ENCODE measurements at places on chromosomes 1 and 21. TPM values are rescaled to one million over a fixed set of nuclear protein-coding genes. Genes with fewer than 3 reads are reported as not detected.
A peak's percentile ranks its signal among the peaks of the same experiment; 100 is the strongest.

- H3K27me3 ChIP-seq: no peaks in the 10 kb centered on the region
- H3K27ac ChIP-seq: no peak overlapping the region
- no peaks in the 10 kb centered on the region for H3K4me1 ChIP-seq
- H3K36me3 ChIP-seq: no peaks in the 10 kb centered on the region
- H3K4me3 ChIP-seq: no peak overlapping the region
Measured at GRCh38 chr1:239723776-239724367, 337.5 kb downstream of the CHRM3 start.

DNA sequence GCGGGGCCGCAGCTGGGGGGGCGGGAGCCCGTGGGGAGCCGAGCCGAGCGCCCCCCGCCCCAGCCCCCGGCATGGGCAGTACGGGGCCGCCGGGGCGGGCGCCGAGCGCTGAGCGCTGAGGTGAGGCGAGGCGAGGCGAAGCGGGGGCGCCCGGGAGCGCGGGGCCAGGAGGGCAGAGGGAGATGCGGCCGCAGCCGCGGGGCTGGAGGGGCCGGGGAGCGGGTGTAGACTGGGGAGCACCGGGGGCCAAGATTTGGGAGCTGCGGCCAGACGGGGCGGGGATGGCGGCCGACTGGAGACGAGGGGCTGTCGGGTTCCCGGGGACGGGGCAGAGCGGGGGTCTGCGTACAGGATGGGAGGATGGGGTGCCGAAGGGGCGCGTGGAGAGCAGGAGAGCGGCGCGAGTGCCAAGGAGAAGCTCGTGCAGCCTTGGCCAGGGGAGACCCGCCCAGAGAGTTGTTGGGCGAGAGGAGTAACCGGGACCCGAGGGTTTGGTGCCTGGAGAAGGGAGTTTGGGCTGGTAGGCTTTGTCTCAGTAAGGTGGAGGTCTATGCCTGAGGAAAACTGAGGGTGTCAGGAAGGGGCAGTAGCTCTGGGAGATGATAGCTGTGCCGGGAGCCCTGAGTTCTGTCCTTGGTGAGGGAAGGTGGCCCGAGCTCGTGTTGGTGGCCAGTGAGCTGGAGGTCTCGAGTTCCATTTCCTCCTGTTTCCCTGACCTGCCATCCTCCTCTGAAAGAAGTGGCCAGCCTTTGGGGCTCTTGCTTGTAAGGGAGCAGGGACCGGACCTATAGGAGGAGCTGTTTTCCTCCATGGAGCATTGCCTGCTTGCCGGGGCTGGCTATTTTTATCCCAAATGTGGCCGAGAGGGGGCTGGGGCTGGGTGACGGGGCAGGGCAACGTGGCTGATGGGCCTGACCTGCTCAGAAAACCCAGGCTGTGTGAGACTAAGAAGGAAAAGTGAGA lies 539 bp downstream of the ATP8B2 start:
- H3K36me3 ChIP-seq: no peaks in the 10 kb centered on the region
- H3K4me1 ChIP-seq: peaks cover 16% of the 10 kb centered on the region
- H3K4me3 ChIP-seq: peak overlapping the region; percentile 83

GRCh38 chr1:228177721-228178710 lies 12.4 kb downstream of the IBA57 start:
- H3K27ac ChIP-seq: no peak overlapping the region
- DNase-seq: no peak
- no peaks in the 10 kb centered on the region for H3K27me3 ChIP-seq

Gene MYBPH
- total RNA-seq: not detected

DNA sequence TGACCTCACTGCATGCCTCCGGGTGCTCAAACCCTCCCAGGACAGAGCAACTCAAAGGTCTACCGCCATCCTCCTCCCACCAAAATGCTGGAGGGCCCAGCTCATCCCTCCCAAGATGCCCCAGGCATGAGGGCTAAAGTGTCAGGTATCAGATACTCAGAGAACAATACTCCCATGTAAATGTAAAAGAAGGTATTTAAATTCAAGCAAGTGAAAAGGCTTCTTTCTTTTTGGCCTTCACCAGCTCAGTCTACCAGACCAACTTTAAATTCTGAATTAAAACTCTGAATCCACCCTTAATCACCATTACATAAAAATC lies 3.0 kb downstream of the PARP1 start:
- peaks cover 25% of the 10 kb centered on the region for H3K4me1 ChIP-seq
- H3K27me3 ChIP-seq: no peaks in the 10 kb centered on the region
- 0 out of 2 replicates have a peak, but pooled peaks cover 2% of the 10 kb centered on the region for H3K36me3 ChIP-seq
- H3K4me3 ChIP-seq: no peak overlapping the region

Gene MMEL1
- total RNA-seq: 0.46 TPM

DNA sequence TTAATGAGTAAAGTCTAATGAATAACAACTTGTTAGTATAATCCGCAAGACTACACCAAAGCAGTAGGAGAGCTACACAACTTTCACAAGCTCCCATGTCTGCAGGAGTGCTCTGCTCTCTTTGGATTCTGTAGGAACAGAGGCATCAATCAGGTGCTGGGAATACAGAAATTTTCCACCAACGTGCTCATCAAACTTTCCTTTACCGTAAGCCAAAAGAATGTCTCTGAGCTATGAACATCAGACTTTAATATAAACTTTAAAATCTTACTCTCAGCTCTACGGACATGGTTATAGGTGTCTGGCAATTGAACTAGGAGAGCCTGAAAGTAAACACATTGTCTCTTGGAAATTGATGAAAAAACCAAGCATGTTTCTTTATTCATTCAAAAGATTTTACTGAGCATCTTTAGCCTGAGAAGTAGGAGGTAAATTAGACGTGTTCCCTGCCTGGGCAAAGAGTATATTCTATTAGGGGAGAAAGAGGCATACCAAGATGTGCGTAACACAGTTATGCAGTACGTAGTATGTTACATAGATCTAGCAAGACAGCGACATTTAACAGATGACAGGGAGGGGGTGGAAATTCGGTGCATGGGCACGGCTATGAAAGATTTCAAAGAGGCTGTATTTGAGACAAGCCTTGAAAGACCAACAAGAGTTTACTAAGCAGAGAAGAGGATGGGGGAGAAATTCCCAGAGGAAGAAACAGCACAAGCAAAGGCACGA lies 85.2 kb downstream of the TM2D1 start:
- no peak overlapping the region for H3K4me3 ChIP-seq
- no peak overlapping the region for H3K27ac ChIP-seq
- no peaks in the 10 kb centered on the region for H3K36me3 ChIP-seq
- H3K4me1 ChIP-seq: peaks cover 3% of the 10 kb centered on the region
- no peak for DNase-seq
- H3K27me3 ChIP-seq: no peaks in the 10 kb centered on the region

Gene ASCL5
- not detected for total RNA-seq

GRCh38 chr1:60390593-60391282 lies 317.2 kb upstream of the C1orf87 start:
- no peaks in the 10 kb centered on the region for H3K36me3 ChIP-seq
- no peak for DNase-seq
- no peaks in the 10 kb centered on the region for H3K4me1 ChIP-seq
- no peak overlapping the region for H3K27ac ChIP-seq

GRCh38 chr1:50358962-50359361 lies 64.3 kb downstream of the DMRTA2 start:
- no peak overlapping the region for H3K4me3 ChIP-seq
- no peak for DNase-seq
- H3K27me3 ChIP-seq: peaks cover 10% of the 10 kb centered on the region
- no peaks in the 10 kb centered on the region for H3K4me1 ChIP-seq
- H3K27ac ChIP-seq: no peak overlapping the region

DNA sequence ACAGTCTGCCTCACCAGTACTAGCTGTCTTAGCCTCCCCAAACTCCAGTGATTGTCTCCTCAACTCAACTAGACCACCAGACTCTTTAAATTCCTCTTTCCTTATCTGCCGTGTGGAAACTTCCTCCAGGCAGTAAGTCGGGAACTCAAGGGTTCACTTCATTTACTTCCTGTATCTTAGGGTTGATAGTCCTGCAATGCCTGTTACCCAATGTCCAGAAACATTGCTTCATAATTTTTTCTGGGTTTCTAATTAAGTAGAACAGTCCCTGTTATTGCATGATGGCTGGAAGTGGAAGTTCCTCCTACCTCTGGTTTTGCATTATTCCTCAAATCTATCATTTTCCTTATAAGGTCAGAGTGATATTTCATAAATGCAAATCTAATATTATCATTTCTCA lies 60.8 kb upstream of the RNF11 start:
- H3K4me1 ChIP-seq: no peaks in the 10 kb centered on the region
- H3K4me3 ChIP-seq: no peak overlapping the region
- DNase-seq: no peak
- no peak overlapping the region for H3K27ac ChIP-seq
- no peaks in the 10 kb centered on the region for H3K36me3 ChIP-seq

DNA sequence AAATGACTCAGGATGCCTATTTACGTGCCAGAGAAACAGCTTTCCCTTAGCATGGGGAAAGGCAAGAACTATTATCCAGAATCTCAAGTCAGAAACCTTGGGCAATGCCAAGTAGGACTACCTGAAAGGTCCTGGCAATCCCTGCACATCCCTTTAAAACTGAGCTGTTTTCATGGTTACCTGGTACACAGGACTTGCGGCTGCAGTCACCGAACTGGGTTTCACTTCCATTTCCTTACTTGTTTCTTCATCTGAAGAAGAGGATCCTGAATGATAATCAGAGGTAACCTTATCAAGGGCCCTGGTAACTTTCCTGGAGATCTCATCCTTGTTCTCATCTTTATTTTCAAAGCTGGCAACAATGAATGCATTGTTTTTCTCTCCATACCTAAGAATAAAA lies 14.3 kb downstream of the BTG3 start:
- no peak for DNase-seq
- H3K4me1 ChIP-seq: no peaks in the 10 kb centered on the region
- no peaks in the 10 kb centered on the region for H3K27me3 ChIP-seq
- no peak overlapping the region for H3K27ac ChIP-seq
- H3K4me3 ChIP-seq: no peak overlapping the region

DNA sequence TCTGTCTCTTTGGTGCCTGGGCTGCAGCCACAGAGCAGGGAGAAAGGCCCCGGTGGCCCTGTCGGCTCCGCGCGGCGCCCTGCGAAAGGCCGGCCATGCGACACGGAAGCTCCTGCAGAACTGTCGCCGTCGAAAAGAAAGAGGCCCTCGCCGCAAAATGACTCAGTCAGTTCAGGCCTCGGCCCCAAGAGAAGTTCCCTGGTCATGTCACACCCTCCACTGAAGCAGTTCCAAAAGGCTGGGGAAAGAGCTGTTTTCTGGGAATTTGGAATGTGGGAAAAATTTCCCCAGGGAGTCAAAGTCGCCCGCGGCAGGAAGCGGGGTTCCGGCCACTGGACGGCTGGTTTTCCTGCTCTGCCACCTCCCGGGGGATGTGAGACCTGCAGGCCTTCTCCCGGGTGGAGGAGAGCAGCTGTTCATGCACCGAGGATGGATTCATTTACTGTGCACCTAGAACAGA lies 115.8 kb upstream of the ZNF678 start:
- DNase-seq: no peak
- no peak overlapping the region for H3K27ac ChIP-seq
- H3K36me3 ChIP-seq: no peaks in the 10 kb centered on the region
- no peaks in the 10 kb centered on the region for H3K4me1 ChIP-seq
- no peaks in the 10 kb centered on the region for H3K27me3 ChIP-seq

DNA sequence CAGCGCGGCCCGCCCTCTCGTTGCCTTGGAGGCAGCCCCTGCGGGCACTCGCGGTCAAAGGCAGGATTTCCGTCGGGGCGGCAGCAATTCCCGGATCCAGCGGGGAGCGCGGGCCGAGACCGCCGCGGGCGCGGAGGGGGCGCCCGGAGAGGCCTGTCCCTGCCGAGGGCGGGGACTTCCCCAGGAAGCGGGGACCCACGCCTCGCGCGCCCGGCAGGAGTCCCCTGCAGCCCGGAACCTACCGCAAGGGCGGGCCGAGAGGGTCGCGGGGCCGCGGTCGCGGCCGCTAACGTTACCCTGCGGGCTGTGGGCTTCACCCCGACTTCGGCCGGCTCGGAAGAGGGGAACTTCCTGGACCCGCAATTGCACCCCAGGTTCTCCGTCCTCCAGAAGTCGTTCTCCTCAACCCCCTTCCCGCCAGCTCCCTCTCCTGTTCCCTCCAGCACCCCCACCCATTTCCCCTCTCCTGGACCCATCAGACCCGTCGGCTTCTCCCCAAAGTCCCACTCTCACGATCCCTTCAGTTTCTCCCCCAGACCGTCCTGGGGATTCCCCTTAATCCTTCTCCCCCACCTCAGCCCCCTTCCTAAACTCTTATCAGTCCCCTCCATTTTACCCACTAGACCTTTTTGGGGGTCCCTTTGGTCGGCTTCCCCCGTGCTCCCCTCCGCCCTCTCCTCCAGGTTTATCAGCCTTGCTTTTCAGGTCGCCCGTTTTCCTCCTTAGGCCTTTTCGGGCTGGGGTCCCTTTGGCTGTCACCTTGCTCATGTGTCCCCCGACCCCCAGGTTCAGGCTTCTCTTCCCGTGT lies 604 bp downstream of the FGR start:
- no peaks in the 10 kb centered on the region for H3K36me3 ChIP-seq
- DNase-seq: no peak
- H3K4me1 ChIP-seq: no peaks in the 10 kb centered on the region
- H3K27me3 ChIP-seq: peaks cover 9% of the 10 kb centered on the region

- no peaks in the 10 kb centered on the region for H3K4me1 ChIP-seq
- peaks cover 3% of the 10 kb centered on the region for H3K27me3 ChIP-seq
- H3K27ac ChIP-seq: no peak overlapping the region
- DNase-seq: no peak
- no peak overlapping the region for H3K4me3 ChIP-seq
Measured at GRCh38 chr1:22550021-22550420, 13.3 kb upstream of the EPHA8 start.

DNA sequence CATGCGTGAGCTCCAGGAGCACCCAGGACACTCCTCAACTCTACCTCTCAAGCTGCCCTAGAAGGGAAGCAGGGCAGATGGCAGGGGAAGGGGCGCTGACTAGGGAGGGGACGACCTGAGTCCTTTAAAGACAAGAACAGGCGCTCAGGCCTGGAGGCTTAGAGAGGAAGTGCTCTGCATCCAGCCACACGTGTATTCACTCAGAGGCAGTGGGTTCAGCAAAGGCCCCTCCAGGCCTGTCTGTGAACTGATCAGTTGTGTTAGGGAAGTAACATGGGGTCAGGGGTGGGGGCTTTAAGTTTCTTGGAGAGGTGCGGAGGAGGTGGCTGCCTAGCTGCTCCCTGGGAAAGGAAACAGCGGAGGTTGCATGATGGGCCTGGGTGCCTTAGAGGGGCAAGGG lies 37.1 kb upstream of the ARF1 start:
- no peak for DNase-seq
- peaks cover 3% of the 10 kb centered on the region for H3K4me1 ChIP-seq
- no peaks in the 10 kb centered on the region for H3K36me3 ChIP-seq
- no peak overlapping the region for H3K4me3 ChIP-seq
- no peaks in the 10 kb centered on the region for H3K27me3 ChIP-seq
- H3K27ac ChIP-seq: no peak overlapping the region

- H3K27ac ChIP-seq: peak overlapping the region; percentile 95
- H3K4me3 ChIP-seq: no peak overlapping the region
- no peaks in the 10 kb centered on the region for H3K36me3 ChIP-seq
- no peak for DNase-seq
- H3K27me3 ChIP-seq: no peaks in the 10 kb centered on the region
Measured at GRCh38 chr1:156692925-156693847, 12.2 kb downstream of the CRABP2 start.

GRCh38 chr1:183310753-183311479 lies 107.3 kb downstream of the NMNAT2 start:
- H3K4me1 ChIP-seq: no peaks in the 10 kb centered on the region
- no peak overlapping the region for H3K4me3 ChIP-seq
- H3K27ac ChIP-seq: no peak overlapping the region
- no peaks in the 10 kb centered on the region for H3K36me3 ChIP-seq

Gene LCA5L
- 0.87 TPM for total RNA-seq

Gene CASZ1
- total RNA-seq: 27.8 TPM

Gene SHE
- 0.03 TPM for total RNA-seq
